ENCODE measurements at places on chromosomes 5 and 9. TPM values are rescaled to one million over a fixed set of nuclear protein-coding genes. Genes with fewer than 3 reads are reported as not detected.

- no peak for DNase-seq
Observed at GRCh38 chr5:115168829-115169486, 750 bp downstream of the TRIM36 start.

Gene AFAP1L1
- 6.4 TPM for total RNA-seq

Gene FOXD4L4
- not detected for total RNA-seq

Gene LCN15
- total RNA-seq, result not detected
